ENCODE measurements at places on chromosomes 3 and 15.

DNA sequence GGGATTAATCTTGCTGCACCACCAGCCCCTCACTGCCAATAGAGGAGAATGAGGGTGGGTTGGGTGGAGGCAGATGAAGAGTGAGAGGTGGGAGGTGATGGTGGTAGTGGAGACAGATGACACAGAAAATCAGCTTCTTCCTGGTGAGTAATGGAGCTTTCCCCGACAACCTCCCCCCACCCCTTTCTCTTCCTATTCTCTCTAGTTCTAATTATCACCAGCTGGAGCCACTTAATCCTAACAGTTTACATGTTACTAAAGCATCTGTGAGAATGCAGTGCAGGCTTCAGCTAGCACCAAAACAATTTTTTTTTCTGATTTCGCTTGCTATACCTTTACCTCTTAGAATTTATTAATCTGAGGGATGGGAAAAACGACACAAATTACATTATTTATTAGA lies 116.1 kb upstream of the DNAJC19 start:
- no peak for DNase-seq

- no peak for DNase-seq
Observed at GRCh38 chr3:53346922-53347260, 452 bp downstream of the DCP1A start.

GRCh38 chr15:100696452-100696851 lies 94.1 kb downstream of the ASB7 start:
- no peak for DNase-seq

DNA sequence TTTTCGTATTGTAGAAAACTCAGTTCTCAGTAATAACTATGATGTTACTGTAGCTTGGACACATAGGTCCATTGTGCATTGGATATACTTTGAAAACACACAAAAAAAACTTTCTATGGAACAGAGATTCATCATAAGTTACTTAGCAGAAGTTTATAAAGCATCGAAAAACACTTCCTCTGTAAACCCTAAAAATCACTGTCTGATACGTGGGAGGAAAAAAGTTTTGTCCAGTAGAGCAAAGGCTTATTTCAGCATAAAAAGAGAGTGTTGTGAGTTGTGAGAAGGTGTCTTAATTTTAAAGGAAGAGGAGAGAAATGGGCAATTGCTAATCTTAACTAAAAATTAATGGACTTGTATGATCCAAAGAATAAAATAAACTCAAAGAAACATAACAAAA lies 64.8 kb downstream of the OSTN start:
- no peak for DNase-seq

- no peak for DNase-seq
Observed at GRCh38 chr3:194584866-194585265, 48.4 kb downstream of the TMEM44 start.

GRCh38 chr3:127018306-127018828 lies 35.5 kb downstream of the PLXNA1 start:
- DNase-seq = no peak

- DNase-seq = peak; percentile 62
Observed at GRCh38 chr3:149581681-149582370, 76.0 kb downstream of the WWTR1 start.

GRCh38 chr15:82139823-82140268 lies 94.0 kb upstream of the MEX3B start:
- peak; percentile 42 for DNase-seq

DNA sequence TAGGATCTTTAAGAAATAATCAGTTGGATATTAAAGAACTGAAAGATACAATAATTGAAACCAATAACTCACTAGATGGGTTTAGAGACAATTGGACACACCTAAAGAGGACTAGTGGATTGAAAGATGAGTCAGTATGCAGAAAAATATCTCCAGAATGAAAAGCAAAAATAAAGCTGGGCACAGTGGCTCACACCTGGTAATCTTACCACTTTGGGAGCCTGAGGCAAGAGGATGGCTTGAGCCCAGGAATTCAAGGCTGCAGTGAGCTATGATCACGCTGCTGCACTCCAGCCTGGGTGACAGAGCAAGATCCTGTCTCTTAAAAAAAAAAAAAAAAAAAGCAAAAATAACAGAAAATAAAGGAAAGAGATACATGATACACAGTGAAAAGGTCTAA lies 37.4 kb upstream of the CCDC174 start:
- DNase-seq = no peak

- DNase-seq = no peak
Observed at GRCh38 chr3:160779040-160779439, 23.0 kb downstream of the PPM1L start.

DNA sequence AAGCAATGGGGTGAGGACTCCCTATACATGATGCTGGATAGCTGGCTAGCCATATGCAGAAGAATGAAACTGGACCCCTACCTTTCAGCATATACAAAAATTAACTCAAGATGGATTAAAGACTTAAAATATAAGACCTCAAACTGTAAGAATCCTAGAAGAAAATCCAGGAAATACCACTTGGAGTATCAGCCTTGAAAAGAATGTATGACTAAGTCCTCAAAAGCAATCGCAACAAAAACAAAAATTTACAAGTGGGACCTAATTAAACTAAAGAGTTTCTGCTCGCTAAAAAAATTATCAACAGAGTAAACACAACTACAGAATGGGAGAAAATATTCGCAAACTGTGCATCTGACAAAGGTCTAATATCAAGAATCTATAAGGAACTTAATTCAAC lies 94.3 kb downstream of the XRN1 start:
- DNase-seq = no peak

DNA sequence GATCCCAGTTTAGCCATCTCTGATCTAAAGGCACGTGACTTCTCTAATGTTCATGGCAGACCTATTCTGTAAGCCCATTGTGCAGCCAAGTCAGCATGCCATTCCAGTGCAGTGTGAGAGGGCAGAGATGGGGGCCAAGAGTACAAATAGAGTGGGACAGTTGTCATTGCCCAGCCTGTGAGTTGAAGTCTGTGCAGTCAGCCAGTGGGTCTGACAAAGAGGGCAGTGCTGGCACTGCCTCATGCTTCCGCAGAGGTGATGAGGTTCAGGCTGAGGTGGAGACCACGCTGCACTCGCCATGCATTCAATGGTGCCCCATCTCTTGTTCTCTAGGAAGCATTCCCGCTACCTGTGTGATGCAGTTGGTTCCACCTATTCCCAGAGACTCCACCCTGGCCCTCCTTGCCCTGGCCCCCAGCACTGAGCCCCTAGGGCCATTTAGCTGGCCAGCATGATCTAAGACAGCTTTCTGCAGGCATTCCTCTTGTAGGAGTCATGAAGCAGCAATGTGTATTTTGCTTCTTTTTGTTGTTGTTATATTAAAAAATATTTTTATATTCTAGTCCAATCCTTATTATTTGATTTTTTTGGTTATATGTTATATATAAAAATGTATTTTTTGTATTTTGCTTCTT lies 3.7 kb downstream of the MRAS start:
- DNase-seq = no peak

- no peak for DNase-seq
Observed at GRCh38 chr15:72249142-72249810, 18.3 kb upstream of the PKM start.

DNA sequence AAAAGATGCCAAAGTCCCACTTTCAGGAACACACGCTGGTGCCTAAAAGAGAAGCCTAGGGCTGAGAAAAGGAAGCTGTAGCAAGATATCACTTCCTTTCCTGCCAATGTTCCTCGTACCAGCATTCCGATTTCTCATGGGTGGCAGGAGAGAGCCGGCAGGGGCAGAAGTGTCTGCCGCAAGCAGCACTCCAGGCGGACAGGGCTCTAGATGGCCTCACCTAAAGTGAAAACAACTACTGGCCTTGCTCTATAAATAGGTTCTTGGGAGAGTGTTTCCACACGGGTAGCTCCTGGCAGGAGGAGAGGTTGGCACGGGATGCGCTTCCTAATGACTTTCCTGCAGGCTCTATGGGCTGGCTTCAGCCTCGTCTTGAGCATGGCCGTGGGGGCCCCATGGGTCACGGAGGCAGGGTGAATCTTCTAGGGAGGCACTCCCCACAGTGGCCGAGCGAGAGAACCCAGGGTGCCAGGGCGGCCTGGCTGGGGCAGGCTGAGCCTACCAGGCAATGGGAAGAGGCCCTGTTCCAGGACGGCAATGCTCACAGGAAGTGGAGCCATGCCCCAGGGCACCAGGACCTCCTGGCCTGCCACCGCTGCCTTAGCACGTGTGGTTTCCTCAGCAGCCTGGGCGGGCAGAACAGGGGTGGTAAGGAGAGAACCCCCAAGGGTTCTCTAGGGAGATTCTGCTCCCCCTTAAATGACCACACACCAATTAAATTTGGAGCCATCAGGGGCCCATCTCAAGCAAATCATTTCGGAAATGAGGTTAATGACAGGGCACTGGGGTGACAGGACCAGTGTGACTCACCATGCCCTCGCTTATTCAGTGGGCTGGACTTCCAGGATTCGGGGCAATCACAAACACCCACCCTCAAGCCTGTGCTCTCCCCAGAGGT lies 14.6 kb upstream of the DUSP7 start:
- no peak for DNase-seq

- DNase-seq = no peak
Observed at GRCh38 chr15:81612631-81613030, 238.6 kb upstream of the TMC3 start.

- no peak for DNase-seq
Observed at GRCh38 chr3:29333576-29333975, 52.7 kb downstream of the RBMS3 start.

DNA sequence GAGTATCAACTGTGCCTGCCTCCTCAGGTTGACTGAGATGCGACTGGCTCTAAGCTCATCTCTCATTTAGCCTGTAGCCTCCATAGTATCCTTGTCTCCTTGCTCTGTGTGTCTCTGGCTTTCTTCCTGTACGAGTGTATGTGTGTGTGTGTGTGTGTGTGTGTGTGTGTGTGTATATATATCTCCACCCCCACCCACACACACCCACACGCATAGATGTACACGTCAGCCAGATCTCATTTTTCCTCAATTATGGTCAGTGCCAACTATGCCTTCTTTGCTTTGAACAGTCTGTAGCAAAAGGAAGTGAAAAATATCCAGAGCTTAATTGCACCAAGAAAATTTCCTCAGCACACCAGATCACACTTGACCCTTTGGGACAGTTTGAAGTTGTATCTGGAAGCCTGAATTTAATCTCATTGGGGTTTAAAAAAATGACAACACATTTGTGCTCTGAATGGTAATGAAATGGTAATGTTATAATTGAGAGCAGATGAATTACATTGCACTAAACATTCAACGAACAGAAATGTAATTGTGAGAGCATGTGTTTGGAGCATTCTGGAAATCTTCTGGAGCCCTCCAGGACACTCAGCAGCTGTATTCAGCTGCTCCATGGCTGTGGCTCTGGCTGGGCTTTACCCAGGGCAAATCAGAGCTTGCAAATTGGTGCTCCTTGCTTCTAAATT lies 63.6 kb downstream of the RYR3 start:
- no peak for DNase-seq

DNA sequence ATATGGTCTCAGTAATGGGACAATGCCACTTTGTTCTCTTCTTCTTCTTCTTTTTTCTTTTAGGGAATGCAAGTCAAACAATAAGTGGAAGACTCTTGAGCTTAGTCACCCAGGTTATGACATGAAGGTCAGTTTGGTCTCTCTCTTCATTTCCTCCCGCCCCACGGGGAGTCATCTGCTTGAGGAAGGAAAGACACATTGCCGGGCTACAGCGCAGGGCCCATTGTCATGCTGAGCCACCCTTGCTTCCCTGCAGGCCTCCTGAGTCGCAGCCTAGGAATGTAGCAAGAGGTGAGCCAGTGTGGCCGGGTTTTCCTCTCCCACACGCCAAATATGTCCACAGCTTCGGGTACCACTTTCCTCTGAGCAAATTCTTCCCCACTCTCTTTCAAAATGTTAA lies 47.6 kb downstream of the RAP2B start:
- DNase-seq = no peak

GRCh38 chr3:147645761-147646160 lies 236.6 kb downstream of the ZIC1 start:
- DNase-seq = no peak

- no peak for DNase-seq
Observed at GRCh38 chr3:46381625-46382024, 10.9 kb downstream of the CCR5 start.

GRCh38 chr3:59084583-59084982 lies 34.8 kb upstream of the CFAP20DC start:
- peak; percentile 64 for DNase-seq

- DNase-seq = peak; percentile 15
Observed at GRCh38 chr3:193240436-193240849, 579 bp upstream of the PLAAT1 start.

DNA sequence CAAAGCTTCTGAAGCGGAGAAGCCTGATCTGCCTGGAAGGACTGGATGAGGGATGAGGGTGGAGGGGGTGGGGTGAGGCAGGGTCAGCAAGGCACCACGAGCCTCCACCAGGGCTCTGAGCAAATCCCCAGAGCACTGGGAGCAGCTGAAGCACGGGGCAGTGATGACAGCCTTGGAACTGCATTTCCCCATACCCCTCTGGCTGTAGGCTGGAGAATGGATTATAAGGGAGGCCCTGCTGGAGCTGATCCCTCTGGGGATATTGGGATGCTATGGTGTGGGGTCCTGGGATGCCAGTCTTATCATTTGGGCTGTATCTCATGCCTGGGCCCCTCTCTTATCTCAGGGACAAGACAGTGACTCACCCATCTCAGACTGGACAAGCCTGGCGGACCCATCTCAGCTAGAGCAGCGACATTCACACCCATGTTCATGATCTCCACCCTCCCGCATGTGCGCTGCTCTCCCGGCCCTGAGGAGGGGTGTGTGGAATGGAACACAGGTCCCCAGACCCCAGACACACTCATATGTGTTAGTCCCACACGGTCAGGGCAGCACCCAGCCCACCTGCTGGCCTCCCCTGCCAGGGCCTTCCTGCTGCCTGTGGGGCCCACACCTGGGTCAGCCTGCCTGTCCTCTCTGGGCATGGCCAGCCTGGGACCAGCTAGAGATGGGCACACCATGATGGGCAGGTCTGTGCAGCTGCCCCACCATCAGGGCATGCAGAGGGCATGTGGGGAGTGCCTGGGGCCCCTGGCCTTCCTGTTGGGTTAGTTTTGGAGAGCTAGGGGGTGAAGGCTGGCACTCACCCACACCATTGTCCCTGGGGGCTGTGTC lies 97.1 kb downstream of the FBLN2 start:
- no peak for DNase-seq

- DNase-seq = no peak
Observed at GRCh38 chr15:70523192-70523591, 240.2 kb downstream of the UACA start.

DNA sequence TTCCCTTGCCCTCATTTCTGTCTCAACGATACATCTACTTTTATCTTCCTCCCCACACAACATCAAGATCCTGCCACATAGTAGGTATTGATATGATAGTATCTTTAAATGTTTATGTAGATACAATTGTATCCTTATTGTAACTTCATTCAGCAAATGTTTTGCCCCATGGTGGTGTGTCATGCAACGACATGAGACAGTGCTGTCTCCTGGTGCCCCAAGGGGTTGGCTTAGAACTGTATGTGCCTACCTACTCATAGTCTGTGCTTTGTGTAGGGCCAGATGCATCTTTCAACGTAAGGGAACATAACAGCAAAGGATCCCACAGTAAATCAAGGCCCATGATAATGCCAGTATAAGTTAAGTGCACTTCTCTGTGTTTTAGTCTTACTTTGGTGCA lies 2.8 kb upstream of the CD47 start:
- no peak for DNase-seq

GRCh38 chr3:46669191-46669999 lies 24.1 kb downstream of the ALS2CL start:
- DNase-seq = no peak

GRCh38 chr15:83436513-83437158 lies 10.5 kb upstream of the SH3GL3 start:
- no peak for DNase-seq
